Natural killer cell (primary cell): ENCODE measurements at places on chromosomes 1 and 21. TPM values are rescaled to one million over a fixed set of nuclear protein-coding genes. Genes with fewer than 3 reads are reported as not detected.
A peak's percentile ranks its signal among the peaks of the same experiment; 100 is the strongest.

The CCDC30 gene
- 4.5 TPM for total RNA-seq

The REN gene
- total RNA-seq = not detected

The SFN gene
- total RNA-seq = 1.3 TPM

The MYOG gene
- not detected for total RNA-seq

The CFAP74 gene
- not detected for total RNA-seq

The TFB2M gene
- total RNA-seq = 15.1 TPM

GRCh38 chr1:162500805-162501204 is 3.2 kb downstream of the UHMK1 start:
- H3K4me3 ChIP-seq = no peak overlapping the region
- peaks cover 13% of the 10 kb centered on the region for H3K4me1 ChIP-seq

DNA sequence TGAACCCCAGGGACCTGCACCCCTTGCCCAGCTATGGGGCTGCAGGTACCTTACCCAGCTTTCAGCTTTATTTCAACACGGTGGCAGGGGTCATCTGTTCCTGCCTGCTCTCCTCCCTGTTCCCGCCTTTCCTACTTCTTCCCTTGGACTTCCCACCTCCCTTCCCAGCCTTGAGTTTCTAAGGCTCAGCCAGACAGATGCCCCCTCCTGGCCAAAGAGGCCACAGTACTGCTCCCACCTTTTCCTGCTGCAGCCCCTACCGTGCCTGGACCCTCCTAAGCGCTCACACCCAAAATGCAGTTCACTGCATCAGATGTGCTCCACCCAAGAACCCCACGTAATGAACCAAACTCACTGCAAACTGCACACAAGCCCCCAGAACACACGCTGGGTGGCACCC is 7.7 kb downstream of the NOC2L start:
- H3K27me3 ChIP-seq = no peaks in the 10 kb centered on the region
- H3K4me3 ChIP-seq = no peak overlapping the region
- no peak for DNase-seq
- no peak overlapping the region for H3K27ac ChIP-seq

- H3K4me1 ChIP-seq = no peaks in the 10 kb centered on the region
- no peaks in the 10 kb centered on the region for H3K27me3 ChIP-seq
- H3K4me3 ChIP-seq = no peak overlapping the region
- no peak overlapping the region for H3K27ac ChIP-seq
- H3K36me3 ChIP-seq = no peaks in the 10 kb centered on the region
- no peak for DNase-seq
Observed at GRCh38 chr1:224521904-224522734, 87.5 kb upstream of the WDR26 start.

GRCh38 chr1:203216274-203217138 is 13.0 kb downstream of the CHIT1 start:
- H3K36me3 ChIP-seq = no peaks in the 10 kb centered on the region
- H3K27me3 ChIP-seq = no peaks in the 10 kb centered on the region
- no peak overlapping the region for H3K4me3 ChIP-seq
- H3K27ac ChIP-seq = no peak overlapping the region

DNA sequence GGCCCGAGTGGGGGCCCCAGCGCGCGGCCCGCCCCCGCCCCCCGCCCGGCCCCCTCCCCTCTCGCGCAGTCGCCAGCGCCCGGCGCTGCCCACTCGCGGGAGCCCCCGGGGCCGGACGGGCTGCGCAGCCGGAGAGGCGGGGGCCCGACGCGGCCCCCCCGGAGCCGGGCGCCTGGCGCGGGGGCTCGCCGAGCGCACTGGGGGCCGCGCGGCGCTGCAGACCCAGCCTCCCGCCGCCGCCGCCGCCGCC is 146 bp upstream of the ZNF362 start:
- no peaks in the 10 kb centered on the region for H3K36me3 ChIP-seq
- H3K4me1 ChIP-seq = peaks cover 30% of the 10 kb centered on the region
- H3K27me3 ChIP-seq = no peaks in the 10 kb centered on the region
- no peak overlapping the region for H3K27ac ChIP-seq
- DNase-seq = no peak
- H3K4me3 ChIP-seq = no peak overlapping the region

- no peaks in the 10 kb centered on the region for H3K36me3 ChIP-seq
- no peak overlapping the region for H3K4me3 ChIP-seq
- peaks cover 7% of the 10 kb centered on the region for H3K27me3 ChIP-seq
- no peaks in the 10 kb centered on the region for H3K4me1 ChIP-seq
- DNase-seq = no peak
- no peak overlapping the region for H3K27ac ChIP-seq
Observed at GRCh38 chr1:33410091-33410701, 20.7 kb downstream of the PHC2 start.

- no peak overlapping the region for H3K27ac ChIP-seq
- DNase-seq = no peak
- no peaks in the 10 kb centered on the region for H3K27me3 ChIP-seq
- H3K36me3 ChIP-seq = peaks cover 41% of the 10 kb centered on the region
Observed at GRCh38 chr1:93353286-93353685, 7.6 kb downstream of the DR1 start.

DNA sequence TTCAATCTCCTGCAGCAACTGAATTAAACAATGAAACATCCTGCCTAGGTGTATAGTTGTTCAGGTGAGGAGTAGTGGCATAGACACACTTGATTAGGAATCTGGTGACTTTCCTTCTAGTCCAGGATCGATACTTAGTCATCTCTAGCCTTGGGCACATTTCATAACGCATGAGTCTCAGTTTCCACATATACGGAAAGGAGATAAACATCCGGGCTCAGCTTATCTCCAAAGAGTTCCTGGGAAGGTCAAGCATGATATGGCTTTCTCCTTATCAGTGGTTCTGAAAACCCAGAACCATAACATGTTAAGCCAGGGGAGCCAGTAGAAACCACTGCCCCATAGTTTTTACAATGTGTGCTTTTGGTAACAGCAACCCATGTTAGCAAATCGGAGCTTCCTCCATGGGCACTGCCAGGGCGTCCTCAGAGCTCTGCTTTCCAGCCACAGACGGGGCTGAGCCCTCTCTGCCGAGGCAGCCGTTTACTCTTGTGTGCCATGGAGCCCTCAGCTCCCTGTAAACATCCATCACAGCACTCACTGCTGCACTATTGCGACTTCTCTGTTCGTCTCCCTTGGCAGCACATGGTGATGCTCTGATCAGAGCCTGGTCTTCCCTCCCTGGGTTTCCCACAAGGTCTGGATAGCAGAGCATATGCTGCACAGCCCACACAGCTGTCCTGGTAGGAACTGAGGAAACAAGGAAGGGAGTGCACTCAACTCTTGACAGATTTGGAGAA is 34.6 kb downstream of the RUNX1 start:
- no peak overlapping the region for H3K27ac ChIP-seq
- no peaks in the 10 kb centered on the region for H3K36me3 ChIP-seq
- H3K4me3 ChIP-seq = no peak overlapping the region
- no peak for DNase-seq

DNA sequence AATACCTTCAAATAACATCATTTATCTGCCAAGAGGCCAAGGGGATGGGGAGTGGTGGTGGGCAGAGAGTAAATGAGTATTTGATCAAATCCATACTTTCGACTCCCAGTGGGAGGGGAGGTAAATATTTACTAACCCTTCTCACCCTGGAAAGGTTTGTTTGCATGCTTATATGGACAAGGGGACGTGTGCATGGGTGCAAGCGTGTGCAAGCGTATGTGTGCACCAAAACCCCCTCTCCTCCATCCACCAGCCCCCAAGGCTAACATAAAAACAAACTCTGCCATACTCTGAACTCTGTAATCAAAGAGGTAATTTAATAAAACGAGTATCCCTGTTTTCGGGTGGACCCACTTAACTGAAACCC is 58.0 kb downstream of the SYF2 start:
- H3K36me3 ChIP-seq = no peaks in the 10 kb centered on the region
- H3K4me1 ChIP-seq = no peaks in the 10 kb centered on the region
- H3K4me3 ChIP-seq = no peak overlapping the region
- DNase-seq = no peak

GRCh38 chr1:69263921-69264391 is 303.8 kb upstream of the LRRC7 start:
- no peaks in the 10 kb centered on the region for H3K36me3 ChIP-seq
- H3K27me3 ChIP-seq = no peaks in the 10 kb centered on the region
- H3K27ac ChIP-seq = no peak overlapping the region
- no peaks in the 10 kb centered on the region for H3K4me1 ChIP-seq
- H3K4me3 ChIP-seq = no peak overlapping the region

GRCh38 chr1:161176468-161177111 is 717 bp downstream of the B4GALT3 start:
- no peak for DNase-seq
- no peaks in the 10 kb centered on the region for H3K27me3 ChIP-seq
- peak overlapping the region; percentile 89 for H3K27ac ChIP-seq

GRCh38 chr1:23960291-23961020 is 828 bp downstream of the PNRC2 start:
- H3K4me3 ChIP-seq = peak overlapping the region; percentile 96
- H3K27ac ChIP-seq = peak overlapping the region; percentile 98
- peaks cover 25% of the 10 kb centered on the region for H3K36me3 ChIP-seq
- no peaks in the 10 kb centered on the region for H3K27me3 ChIP-seq
- peaks cover 17% of the 10 kb centered on the region for H3K4me1 ChIP-seq
- no peak for DNase-seq

DNA sequence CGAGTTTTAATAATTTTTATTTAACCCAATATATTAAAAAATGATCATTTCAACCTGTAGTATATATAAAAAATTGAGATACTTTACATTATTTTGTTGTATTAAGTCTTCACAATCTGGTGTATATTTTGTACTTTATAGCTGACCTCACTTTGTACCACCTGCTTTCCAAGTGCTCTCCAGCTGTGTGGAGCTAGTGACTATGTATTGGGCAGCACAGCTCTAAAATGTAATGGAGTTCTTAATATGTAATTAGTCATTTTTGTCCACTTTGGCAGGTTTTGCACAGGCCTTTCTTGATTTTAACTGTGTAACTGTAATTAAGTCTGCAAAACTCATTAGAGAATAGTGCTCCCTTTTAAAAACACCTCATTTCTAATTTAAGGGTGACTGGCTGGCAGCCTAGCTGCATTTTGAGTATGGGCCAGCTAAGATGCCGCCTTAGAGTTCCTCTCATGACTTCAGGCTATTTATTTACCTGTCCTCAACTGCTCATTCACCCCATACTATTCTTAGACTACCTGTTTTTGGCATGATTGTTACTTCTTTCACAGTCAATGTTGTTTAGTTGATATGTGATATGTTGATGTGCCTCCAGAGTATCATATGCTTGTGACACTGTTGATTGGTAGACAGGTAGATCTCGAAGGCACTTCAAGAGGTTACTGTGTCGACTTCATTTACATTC is 43.2 kb downstream of the ZYG11B start:
- H3K36me3 ChIP-seq = no peaks in the 10 kb centered on the region
- no peaks in the 10 kb centered on the region for H3K4me1 ChIP-seq

DNA sequence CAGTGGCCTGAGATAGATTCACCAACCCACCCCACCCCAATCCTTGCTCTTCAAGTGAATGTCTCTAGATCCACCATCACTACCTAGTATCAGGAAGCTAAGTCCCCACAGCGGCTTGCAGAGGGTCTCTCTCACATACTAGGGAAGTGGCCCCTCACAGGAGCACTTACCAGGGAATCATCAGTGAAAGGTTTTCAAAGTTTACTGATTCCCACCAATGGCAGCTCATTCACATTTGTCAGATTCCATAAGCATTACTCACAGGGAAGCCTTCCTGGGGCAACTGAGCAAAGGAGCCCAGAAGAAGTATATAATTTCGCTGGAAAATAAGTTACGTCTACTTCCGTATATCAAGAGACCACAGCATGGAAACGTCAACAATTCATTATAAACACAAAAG is 120.8 kb downstream of the GREM2 start:
- no peaks in the 10 kb centered on the region for H3K4me1 ChIP-seq
- H3K27ac ChIP-seq = no peak overlapping the region
- H3K36me3 ChIP-seq = no peaks in the 10 kb centered on the region

DNA sequence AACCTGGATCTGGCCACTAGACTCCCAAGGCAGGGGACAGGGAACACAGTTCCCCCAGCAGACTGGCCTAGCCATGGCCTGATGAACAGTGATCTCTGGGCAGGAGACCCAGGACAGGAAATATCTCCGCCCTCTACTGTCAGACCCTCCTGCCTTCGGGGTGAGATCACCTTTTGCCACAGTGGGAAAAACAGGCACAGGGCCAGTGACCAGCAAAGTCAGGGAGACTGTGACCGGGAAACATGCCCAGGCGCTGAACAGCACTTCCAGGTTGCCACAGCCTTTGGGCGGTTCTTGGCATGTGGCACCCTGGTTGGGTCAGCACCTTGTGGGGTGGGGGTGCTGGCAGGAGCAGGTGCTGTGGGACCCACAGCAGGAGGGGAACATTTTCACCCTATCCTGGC is 8.9 kb upstream of the ZNF669 start:
- H3K27me3 ChIP-seq = peaks cover 25% of the 10 kb centered on the region
- no peak overlapping the region for H3K27ac ChIP-seq
- no peak overlapping the region for H3K4me3 ChIP-seq
- no peak for DNase-seq
- H3K4me1 ChIP-seq = peaks cover 16% of the 10 kb centered on the region

- H3K4me1 ChIP-seq = peaks cover 11% of the 10 kb centered on the region
- no peak overlapping the region for H3K27ac ChIP-seq
- no peaks in the 10 kb centered on the region for H3K36me3 ChIP-seq
Observed at GRCh38 chr21:39022863-39023693, 160.2 kb downstream of the PSMG1 start.

DNA sequence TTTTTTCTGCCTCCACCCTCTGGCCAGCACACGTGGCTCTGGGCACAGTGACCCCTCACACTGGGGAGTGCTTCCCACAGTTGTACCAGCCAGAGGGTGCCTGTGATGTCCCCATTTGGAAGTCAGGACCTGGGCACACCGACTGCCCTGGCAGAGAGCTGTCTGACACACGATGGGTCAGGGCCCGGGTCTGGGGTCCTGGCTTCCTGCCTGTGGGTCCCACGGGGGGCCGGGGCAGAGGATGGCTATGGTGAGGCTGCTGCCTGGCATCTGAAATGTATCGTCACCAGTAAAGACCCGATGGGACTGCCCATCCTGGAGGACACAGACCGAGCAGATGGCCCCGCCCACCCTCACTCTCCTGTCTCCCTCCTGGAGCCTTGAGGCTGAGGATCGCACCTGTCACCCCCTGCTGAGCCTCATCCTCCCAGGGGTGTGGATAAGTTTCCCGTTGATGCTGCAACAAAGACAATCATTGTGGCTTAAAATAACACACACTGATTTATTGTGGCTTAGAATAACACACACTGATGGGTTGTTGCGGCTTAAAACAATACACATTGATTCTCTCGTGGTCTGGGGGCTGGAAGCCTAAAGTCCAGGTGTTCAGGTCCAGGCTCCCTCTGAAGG is 88.8 kb upstream of the TTC34 start:
- peaks cover 3% of the 10 kb centered on the region for H3K4me1 ChIP-seq
- H3K27ac ChIP-seq = no peak overlapping the region
- H3K36me3 ChIP-seq = no peaks in the 10 kb centered on the region

- no peak overlapping the region for H3K4me3 ChIP-seq
- no peak overlapping the region for H3K27ac ChIP-seq
- DNase-seq = no peak
- no peaks in the 10 kb centered on the region for H3K27me3 ChIP-seq
- no peaks in the 10 kb centered on the region for H3K4me1 ChIP-seq
- H3K36me3 ChIP-seq = no peaks in the 10 kb centered on the region
Observed at GRCh38 chr21:18940791-18941190, 537.2 kb upstream of the TMPRSS15 start.

DNA sequence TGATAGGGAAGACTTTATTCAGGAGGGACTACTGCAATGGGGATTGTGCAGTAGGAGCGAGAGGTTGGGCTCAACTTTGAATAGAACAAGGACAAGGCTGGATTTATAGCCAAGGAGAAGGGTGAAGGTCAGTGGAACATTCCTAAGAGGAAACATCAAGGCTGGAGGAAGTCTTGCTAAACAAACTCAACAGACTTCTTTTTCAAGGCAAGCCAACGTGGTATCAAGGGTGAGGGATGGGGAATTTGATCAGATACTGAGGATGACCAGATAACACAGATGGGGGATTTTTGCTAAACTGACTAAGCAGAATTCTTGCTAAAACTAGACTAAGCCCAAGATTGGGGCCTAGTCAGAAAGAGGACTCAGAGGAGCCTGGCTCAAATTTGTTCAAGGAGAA is 107.3 kb downstream of the DUSP10 start:
- H3K27me3 ChIP-seq = no peaks in the 10 kb centered on the region
- H3K36me3 ChIP-seq = no peaks in the 10 kb centered on the region
- H3K4me1 ChIP-seq = no peaks in the 10 kb centered on the region
- H3K27ac ChIP-seq = no peak overlapping the region
